Breast epithelium (tissue), 4 donors: ENCODE measurements at places on chromosomes 5 and 9.
A peak's percentile ranks its signal among the peaks of the same experiment; 100 is the strongest.

DNA sequence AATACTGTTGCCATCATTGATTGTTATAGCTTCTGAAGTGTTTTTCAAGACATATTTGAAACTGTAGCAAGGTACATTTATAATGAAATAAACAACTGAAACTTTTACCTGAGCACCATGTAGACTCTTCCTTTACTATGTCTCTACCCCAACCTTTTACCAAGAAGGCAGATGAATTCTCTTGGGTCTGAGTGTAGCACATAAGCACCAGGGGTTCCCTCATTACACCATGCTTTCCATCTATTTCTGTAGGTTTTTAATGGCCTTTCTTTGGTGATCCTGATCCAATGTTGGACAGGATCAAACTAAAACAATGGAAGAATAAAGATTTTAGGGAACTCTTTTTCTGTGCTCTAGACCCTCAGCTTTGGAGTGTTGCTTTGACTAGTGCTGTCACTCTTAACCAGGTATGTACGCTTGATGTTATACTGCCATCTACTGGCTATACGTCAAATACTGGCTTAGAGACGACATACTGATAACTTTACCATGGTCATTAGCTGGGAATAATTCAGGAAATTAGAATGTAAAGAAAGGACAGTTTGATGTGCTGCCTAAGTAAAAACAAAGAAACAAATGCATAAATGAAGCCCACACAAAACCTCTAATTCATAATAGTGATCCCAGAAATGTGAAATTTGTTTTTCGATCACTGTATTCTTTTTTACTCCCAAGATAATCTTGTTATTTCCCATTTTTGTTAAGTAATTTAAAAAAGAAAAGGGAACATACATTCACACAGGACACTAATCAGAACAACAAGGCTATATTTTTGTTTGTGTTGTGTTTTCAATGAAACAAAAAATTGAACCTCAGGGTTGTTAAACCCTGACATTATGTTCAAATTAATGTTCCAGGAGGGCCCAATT is 30.7 kb downstream of the IFNW1 start:
- DNase-seq = no peak

DNA sequence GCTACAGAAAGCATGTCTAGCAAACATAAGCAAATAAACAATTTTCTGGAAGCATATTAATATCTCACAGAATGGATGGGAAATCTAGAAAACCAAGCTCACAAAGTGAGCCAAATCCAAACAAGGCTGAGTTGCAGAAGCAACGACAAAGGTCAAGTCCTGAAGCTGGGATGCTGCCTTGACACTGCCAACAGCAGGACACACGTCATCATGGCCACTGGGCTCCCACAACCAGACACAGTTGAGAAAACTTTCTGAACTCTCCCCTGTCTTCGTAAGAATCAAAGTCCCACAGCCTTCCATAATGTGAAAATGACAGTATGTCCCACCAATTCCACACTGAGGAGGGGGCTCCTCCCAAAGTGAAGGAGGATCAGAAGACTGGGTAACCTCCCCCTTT is 37.6 kb downstream of the EPB41L4A start:
- DNase-seq = no peak

DNA sequence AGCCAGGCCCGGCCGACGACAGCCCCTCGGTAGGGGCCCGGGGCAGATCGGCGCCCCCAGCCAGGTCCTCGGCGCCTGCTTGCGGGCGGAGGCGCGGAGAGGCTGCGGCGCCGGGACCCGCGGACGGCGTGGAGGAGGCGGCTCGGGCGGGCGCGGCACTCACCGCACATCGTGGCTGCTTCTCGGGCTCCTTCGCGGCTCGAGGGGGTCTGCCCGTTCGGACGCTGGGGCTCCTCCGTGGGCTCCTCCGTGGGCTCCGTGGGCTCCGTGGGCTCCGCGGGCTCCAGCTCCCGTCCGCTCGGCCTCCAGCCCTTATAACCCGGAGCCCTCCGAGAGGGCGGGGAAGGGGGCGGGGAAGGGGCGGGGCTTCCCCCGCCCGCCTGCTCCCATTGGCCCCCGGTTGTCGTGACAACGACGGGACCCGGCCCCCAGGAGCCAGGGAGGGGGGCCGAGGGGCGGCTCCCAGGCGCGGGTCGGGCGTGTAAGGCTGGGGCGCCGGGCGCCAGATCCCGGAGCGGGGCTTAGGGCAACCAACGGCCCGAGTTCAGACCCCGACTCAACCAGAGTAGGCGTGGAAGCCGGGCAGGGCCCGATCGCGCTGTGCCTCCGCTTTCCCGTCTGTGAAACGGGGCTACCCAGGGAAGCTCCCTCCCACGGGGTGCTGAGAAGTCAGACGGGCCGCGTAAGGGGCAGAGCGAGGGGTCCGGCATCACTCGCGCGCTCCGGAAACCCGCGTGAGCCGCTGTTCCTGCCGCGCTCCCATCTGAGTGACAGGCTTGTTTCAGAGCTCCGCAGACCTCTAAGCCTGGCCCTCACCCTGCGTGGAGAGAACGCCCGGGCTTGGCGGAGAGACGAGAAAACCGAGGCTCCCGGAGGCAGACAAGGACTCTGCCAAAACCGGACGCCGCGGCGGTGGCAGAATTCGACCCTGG is at the start of gene GFPT2:
TSS of gene GFPT2 (minus strand) at position 289 of the 932 bp plus-strand sequence. CDS start at position 170, 119 bp downstream.
- peak; percentile 71 for DNase-seq

- no peak for DNase-seq
Measured at GRCh38 chr9:720239-720881, 121.1 kb upstream of the DMRT1 start.

- no peak for DNase-seq
Measured at GRCh38 chr5:98934546-98934945, 5.7 kb upstream of the CHD1 start.

DNA sequence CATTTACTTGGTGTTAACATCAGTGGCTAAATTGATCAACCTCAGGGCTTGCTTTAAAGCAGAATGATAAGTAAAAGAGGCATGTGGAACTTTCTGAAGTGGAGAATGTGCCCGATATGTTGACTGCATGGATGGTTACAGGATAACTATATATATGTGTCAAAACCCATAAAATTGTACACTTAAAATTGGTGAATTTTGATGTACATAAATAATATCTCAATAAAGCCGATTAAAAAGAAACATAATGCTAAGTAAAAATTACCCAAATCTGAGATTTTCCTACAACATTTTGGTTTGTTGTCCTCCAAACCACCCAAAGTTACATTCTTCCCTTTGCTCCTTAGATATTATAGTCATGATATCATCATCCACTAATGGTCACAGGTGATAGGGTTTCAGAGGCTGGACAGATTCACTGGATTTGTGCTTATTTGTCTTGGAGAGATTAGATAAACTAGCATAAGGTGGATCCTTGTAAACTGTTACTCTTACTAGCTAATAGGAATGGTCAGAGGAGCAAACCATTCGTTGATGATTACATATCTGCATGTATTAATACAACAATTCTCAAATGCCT is 119.7 kb upstream of the RPS23 start:
- DNase-seq = no peak
